ENCODE measurements at places on chromosomes 4 and X. TPM values are rescaled to one million over a fixed set of nuclear protein-coding genes. Genes with fewer than 3 reads are reported as not detected.

Gene VSIG1
- total RNA-seq: 41.9 TPM

Gene DCAF4L1
- 0.32 TPM for total RNA-seq

Gene DMRTC1
- total RNA-seq: 1.1 TPM

Gene SSX4
- total RNA-seq: not detected

Gene ALB
- total RNA-seq: not detected
